ENCODE measurements at places on chromosomes 2 and 18.

GRCh38 chr2:152352616-152353015, 17.6 kb downstream of the FMNL2 start:
- DNase-seq, result no peak

DNA sequence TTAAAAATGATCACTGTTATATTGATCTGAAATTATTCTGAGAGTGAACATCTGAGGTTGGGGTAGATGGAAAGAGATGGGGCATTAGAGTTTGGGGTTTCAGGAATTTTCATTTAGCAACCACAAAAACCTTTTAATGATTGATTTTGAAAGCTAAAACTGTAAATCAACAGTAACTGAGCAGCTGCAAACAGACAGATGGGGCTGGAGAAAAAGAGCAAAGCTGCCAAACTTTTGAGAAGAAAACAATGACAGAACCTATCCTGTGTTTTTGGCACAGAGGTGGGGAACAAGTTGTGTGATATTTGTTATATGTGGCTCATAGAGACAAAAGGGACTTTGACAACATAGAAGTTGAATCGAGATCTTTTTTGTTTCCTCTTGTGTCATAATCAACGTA, 415.8 kb upstream of the DSEL start:
- DNase-seq, result no peak

DNA sequence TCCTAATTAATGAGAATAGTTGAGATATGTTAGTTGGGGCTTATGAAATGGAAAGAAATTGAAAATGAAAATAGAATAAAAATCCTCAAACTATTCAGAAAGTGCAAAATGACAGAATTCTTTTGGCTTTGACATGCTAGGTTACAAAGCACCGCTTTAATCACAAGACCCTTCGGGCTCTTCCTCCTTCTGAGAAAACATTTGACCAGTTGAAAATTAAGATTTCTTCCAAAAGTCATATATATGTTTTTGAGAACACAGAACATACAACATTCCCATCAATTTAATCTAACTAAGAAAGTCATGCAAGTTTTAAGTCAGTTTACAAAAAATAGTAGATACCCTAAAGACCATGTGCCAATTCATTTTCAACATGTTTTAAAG, 2.2 kb upstream of the SLC40A1 start:
- no peak for DNase-seq

- no peak for DNase-seq
Measured at GRCh38 chr18:70160073-70160678, 45.3 kb downstream of the RTTN start.

GRCh38 chr2:176164611-176165369, 7.7 kb downstream of the HOXD3 start:
- DNase-seq, result no peak

DNA sequence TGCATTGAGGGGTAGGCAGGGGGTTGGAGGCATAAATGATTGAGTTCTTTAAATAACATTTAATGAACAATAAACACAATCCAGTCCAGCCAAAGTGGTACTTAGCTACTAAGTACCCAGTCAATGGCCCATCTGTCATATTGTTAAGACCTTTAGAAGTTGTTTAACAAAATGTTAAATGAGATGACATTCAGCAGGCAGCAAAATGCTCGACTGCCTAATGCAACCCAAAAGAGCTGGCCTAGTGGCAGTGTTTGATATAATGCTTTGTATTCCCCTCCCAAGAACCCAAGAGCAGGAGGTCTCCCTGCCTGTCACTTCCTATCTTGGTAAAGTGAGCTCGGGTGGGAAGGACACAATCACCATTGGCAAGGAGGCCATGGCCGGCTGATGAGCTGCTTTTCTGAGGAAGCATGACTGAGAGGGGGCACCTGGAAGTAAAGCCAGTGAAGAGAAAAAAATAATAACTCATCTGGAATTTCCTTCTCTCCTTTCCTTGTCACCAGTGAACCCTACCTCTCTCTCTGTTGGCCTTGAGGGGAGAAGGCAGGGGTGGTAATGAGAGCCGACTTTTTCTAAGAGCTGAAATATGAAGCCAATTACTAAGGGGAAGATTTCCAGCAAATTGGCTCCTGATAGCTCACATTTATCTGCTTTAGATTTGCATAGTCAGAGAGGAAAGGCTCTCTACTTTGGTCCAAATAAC, 140.6 kb downstream of the C1D start:
- DNase-seq, result no peak

- no peak for DNase-seq
Measured at GRCh38 chr2:210919128-210919527, 362.7 kb downstream of the CPS1 start.

Measured in stimulated activated naive CD4-positive, alpha-beta T cell treated with Interleukin-2 at 50 U/mL for 16 hours (primary cell).